ENCODE measurements at places on chromosomes 11 and 22. TPM values are rescaled to one million over a fixed set of nuclear protein-coding genes. Genes with fewer than 3 reads are reported as not detected.

DNA sequence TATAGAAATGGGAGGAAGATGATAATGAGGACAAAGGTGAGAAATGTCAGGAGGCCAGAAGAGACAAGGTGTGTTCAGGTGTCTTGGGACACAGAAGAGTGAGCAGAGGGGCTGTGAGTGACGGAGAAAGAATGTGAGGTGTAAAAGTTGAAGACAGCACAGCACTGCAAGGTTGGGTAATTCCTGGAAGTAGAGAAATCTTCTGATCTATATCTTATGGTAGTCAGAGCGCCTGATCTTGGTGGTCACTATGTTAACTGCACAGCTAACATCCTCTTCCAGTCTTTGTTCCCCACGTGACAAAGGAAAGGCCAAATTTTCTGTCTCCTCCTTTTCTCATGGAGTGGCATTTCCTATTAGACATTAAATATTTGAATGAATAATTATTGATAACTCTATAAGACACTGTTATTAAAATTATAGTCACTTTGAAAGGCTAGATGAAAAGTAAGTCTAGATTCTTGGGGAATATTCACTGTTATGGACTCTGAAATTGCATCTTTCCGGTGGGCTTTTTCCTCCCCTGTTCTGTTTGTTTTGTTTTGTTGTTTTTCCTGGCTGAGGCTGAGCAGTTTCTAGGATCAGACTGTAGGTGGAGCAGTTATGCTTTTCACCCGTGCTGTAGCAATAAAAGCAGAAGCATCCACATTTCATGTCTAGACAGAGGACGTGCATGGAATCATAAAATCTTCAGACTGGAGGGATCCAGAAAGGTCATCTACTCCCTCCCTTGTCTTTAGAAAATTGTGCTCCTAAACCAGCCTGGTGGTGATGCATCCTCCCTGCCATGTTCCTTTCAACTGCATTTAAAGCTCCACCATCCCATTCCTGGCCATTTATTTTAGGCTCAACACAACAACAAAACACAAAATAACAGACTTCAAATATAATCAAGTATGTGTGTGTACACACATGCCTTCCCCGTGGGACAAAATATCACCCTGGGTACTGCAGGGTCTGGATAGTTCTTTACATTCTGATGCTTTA, 26.6 kb downstream of the SC5D start:
- peak; percentile 52 for DNase-seq

The ABTB2 gene
- polyA plus RNA-seq, result 17.4 TPM

DNA sequence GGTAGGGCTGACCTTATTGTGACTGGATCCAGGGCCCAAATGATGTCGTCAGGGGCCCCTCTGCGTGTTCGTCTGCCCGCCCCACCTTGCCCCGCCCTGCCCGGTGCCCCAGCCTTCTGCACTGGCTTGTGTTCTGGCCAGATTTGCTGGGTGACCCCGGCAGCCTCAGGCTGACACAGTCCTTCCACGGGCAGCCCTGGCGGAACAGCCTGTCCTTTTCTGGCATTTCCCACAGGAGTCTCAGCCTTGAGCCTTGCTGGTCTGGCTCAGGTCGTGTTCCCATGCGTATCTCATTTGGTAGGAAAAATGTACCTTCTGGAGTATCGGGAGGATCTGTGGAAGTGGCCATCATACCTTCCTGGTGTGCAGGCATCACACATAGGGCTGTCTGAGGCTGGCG, 31.0 kb downstream of the IGHMBP2 start:
- no peak for DNase-seq

The OR5P2 gene
- polyA plus RNA-seq, result not detected

GRCh38 chr11:95816037-95816436, 25.7 kb downstream of the CEP57 start:
- DNase-seq, result no peak

The APOL6 gene
- 3.6 TPM for polyA plus RNA-seq

DNA sequence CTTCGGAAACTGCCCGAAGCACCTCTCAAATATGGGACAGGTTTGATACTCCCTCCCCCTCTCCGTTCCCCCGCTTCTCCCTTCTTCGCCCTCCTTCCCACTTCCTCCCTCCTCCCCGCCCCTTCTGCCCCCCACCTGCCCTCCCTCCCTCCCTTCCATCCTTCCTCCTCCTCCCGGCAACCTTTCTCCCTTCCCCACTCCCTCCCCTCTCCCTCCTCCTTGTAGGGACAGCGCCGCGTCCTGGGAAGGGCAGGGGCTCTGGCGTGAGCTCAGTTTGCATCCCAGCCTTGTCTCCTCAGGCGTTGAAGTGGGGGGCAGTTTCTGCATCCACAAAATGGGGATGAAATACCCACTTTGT, 6.1 kb upstream of the NFAM1 start:
- no peak for DNase-seq
